Stimulated activated CD4-positive, alpha-beta T cell treated with anti-CD3 and anti-CD28 coated beads, TNF-alpha, amount 100 ng/mL, for 1 hour (primary cell): ENCODE measurements at places on chromosomes 1 and 21.

DNA sequence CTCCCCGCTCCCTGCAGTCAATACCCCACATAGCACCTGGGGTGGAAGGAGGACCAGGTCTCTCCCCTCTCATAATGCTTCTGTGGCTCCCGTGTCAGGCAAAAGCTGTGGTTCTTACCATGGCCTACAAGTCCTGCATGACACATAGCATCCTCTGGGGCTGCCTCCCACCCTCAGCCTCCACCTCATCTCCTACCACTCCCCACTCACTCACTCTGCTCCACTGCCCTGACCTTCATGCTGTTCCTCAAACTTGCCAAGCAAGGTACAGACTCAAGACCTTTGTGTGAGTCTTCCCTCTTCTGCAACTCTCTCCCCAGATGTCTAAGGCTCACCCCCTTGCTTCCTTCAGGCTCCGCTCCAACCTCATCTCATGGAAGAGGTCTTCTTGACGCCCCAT is 28.0 kb upstream of the VANGL1 start:
- DNase-seq, result no peak

- no peak for DNase-seq
These were observed 39.0 kb downstream of the PCNT start for GRCh38 chr21:46362946-46363345.

GRCh38 chr1:233238884-233239431 is 56.6 kb downstream of the PCNX2 start:
- no peak for DNase-seq

GRCh38 chr1:226736908-226737818 is 1.9 kb downstream of the ITPKB start:
- no peak for DNase-seq

DNA sequence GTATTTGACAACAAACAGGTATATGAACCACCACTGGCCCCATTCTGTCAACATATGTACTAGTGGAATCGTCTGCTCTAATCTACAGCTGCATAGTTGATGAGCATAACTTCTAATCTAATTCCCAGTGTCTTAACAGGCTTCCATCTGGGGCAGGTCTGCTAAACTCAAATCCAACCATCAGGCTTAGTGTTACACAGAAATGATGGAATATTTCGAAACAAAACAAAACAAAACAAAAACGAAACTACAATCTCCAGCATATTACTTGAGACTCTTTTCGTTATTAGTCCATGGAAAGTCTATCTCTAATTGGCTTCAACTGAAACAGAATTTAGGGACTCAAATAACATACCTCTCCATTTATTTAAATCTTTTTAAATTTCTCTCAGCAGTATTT is 37.6 kb downstream of the DIPK1A start:
- DNase-seq, result no peak

- DNase-seq, result no peak
These were observed 66.7 kb upstream of the GJB5 start for GRCh38 chr1:34688006-34688741.
